NT2/D1 (cell line): ENCODE measurements at places on chromosomes 5 and 9.

DNA sequence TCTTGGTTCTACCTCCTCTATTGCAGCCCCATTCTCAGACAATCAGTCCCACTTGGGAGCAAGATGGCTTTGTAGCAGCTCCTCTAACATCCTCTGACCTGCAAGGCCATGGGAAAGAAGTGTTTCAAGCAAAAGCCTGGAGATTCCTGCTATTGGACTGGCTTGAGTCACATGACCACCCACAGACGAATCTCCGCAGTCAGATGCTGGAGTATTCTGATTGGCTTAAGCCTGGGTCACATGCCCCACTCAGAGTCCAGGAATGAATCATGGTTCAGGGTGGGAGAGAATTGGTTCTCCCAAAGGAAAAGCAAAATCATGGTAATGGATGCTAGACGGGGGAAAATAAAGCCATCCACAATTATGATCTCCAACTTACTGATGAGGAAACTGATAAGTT, 22.6 kb upstream of the LMX1B start:
- no peak for DNase-seq

GRCh38 chr9:72089451-72090130, 29.2 kb upstream of the C9orf57 start:
- DNase-seq, result no peak

DNA sequence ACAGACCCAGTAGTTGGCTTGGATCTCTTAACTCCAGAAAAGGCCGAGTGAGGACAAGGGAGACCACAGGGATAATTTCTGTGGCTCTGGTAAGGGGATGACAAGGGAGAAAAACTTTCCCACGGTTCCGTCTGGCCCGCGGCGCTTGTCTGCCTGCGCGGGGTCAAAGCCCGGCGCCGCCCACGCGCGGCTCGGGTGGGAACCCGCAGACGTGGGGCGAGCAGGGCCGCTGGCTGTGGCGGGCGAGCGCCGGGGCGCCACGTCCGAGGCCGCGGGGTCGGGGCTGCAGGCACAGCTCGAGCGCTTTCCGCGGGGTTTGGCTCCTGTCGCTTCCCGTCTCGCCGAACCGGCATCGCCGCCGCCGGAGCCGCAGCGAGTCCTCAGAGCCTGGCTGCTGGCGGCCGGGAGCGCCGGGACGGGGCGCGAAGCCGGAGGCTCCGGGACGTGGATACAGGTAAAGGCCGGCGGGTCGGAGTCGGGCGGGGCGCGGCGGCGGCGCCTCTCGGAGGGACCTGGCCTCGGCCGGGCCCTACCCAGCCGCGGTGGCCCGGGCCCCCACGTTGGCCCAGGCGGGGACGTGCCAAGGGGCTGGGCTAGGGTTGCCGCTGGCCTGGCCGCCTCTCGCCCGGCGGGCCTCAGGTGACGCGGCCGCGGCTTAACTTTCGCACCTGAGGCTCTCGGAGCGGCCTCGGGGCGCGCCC, at the start of gene RNF180:
TSS of gene RNF180 (plus strand) at position 344 of the 701 bp plus-strand sequence. CDS start 34,965 bp downstream, outside the sequence.
- DNase-seq, result no peak

DNA sequence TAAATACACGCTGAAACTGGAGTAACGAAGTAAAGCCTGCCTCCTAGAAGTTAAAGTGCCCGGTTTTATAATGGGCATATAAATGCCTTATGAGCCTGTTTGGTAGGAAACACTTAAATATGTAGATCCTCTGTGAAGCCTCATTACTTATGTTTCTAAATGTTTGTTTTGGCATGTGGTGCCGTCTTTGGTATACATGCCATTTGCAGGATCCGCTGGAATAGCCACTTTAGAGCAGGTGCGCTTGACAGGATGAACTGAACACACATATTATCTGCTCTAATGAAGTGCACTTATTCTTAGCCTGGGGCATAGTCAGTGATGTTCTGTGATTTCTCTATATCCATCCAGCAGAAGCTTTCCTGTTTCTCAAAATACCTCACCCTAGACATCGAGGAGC, 778.1 kb upstream of the WWC1 start:
- DNase-seq, result no peak

DNA sequence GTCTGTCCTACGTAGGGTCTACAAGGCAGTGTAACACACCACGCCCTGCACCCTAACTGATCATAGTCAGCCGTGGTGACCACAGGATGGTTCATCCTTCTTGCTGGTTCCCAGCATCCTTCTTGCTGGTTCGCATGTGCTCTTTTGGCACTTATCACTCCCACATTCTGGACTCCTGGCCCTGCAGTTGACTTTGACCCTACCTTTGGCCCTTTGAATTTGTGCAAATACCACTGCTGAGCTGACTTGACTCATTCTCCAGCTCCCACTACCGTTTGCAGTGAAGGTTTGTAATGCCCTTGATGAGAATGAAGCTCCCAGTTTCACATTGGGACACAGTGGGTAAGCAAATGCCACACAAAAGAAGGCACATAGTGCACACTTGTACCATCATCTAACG, 33.8 kb downstream of the PALM2AKAP2 start:
- no peak for DNase-seq

GRCh38 chr5:96577909-96578308, 84.3 kb upstream of the CAST start:
- no peak for DNase-seq
